H1 (cell line): ENCODE measurements at places on chromosomes 7 and 10.

GRCh38 chr7:1704811-1705738, 35.0 kb downstream of the ELFN1 start:
- peaks cover 8% of the 10 kb centered on the region; the same call in 1 of the 2 replicates for H3K27me3 ChIP-seq
- H3K27ac ChIP-seq = no peak overlapping the region
- no peak overlapping the region for H3K4me3 ChIP-seq
- H3K36me3 ChIP-seq = no peaks in the 10 kb centered on the region

- no peaks in the 10 kb centered on the region for H3K4me1 ChIP-seq
- no peaks in the 10 kb centered on the region for H3K36me3 ChIP-seq
- no peak overlapping the region for H3K27ac ChIP-seq
- H3K4me3 ChIP-seq = no peak overlapping the region
- no peaks in the 10 kb centered on the region for H3K27me3 ChIP-seq
These were observed 102.5 kb upstream of the RPA3 start for GRCh38 chr7:7820939-7821338.

GRCh38 chr7:3607847-3608246, 306.8 kb downstream of the SDK1 start:
- no peaks in the 10 kb centered on the region for H3K27me3 ChIP-seq
- H3K27ac ChIP-seq = no peak overlapping the region
- H3K4me3 ChIP-seq = no peak overlapping the region

DNA sequence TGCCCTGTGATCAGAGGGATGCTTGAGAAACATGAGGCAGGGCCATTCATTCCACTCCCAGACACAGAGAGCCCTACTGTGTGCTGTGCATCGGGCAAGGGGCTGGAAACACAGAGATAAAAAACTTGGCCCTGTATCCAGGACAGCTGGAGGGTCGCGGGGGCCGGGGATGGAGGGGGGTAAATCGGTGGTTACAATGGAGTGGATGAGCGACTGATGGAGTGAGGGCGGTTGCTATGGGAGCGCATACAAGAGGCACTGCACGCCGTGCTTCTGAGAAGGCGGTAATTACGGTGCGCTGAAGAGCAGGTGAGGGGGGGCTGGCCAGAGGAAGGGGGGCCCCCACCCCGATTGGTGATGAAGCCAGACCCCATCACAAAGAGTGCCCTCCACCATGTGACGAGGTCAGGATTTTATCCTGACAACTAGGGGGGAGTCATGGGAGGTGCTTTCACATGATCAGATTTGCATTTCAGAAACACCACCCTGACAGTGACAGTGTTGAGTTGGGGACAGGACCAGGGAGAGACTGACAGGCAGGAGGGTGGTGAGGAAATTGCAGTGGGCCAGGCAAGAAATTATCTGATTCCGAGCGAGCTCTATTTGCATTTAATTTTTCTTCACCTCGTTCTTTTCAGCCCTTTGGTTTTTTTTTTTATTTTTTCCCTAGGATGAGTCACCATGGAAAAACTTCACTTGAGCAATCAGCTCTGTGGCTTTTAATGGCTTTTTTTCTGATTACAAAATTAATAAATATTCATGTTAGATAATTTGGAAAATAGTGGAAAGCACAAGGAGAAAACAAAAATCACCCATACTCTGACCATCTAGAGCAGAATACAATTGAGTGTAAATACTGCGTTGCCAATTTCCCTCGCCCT, 7.8 kb downstream of the CPA5 start:
- peaks cover 12% of the 10 kb centered on the region for H3K4me1 ChIP-seq
- H3K27me3 ChIP-seq = no peaks in the 10 kb centered on the region
- H3K36me3 ChIP-seq = no peaks in the 10 kb centered on the region
- DNase-seq = no peak

- no peak overlapping the region for H3K27ac ChIP-seq
- no peaks in the 10 kb centered on the region for H3K27me3 ChIP-seq
- no peaks in the 10 kb centered on the region for H3K4me1 ChIP-seq
- DNase-seq = no peak
These were observed 550.7 kb downstream of the TYW1 start for GRCh38 chr7:67547183-67547907.

DNA sequence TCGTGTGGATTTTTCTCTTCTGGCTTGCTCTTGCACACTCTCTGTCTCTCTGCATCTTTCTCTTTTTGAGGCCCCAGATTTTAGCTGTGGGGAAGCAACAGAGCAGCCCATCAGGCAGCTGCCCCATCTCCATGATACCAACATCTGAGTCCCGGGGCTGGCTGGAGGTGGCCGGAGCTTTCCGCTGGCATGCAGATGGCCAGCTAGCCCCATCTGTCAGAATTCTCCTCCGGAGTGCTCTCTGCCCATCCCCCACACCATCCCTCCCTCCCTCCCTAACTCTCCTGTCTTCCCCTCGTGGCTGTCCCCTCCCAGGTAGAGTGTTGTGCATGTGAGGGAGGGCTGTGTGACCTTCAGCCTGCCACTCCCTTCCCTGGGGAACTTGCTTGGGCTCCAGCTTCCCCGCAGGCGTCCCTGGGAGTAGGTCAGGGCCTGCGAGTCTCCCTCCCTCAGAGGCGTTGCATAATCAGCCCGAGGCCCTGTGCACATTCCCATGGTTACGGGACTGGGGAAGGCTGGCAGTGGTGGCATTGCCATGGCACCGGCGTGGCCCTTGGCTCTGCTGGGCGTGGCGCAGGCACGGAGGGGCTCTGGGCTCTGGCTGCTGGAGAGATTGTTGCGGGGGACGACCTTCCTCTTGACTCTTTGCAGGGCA, 24.7 kb downstream of the GHRHR start:
- no peak for DNase-seq
- H3K4me1 ChIP-seq = peaks cover 46% of the 10 kb centered on the region
- H3K36me3 ChIP-seq = no peaks in the 10 kb centered on the region

GRCh38 chr10:3395041-3395440, 222.5 kb upstream of the PITRM1 start:
- no peaks in the 10 kb centered on the region for H3K36me3 ChIP-seq
- DNase-seq = no peak
- H3K27me3 ChIP-seq = no peaks in the 10 kb centered on the region
- no peaks in the 10 kb centered on the region for H3K4me1 ChIP-seq

DNA sequence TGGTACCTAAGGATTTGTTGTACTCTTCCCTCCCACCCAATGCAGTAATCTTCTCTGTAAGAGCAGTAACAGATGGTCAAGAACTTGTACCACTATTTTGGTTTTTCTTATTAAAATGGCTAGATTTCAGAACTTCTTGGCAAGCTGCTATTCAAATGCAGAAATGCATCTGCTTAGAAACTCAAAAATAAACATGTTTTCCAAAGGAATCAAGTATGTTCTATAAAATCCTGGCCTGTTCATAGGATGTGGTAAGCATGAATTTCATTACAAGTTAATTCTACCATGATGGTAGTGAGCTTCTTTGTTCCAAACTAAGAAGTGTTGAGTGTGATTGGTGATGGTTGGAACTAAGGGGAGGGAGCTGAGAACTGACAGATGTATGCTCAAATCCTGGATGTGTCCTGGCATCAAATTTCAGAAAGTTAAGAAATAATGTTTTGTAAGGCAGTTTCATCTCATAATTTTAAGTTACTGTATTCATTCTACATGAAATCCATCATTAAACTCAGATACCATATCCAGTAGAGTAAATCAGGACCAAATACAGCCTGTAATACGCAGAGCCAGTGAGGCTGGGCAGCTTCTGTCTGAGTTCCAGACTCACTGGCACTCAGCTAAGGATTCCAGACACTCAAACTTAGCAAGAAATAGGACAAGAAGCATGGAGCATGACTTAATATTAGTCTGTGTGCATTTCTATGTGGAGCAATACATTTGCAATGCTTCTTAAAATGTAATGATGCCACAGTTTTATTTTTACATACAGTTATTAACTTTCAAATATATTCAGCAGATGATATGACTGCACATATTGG, 119.6 kb downstream of the TES start:
- no peak for DNase-seq
- no peaks in the 10 kb centered on the region for H3K36me3 ChIP-seq
- peaks cover 2% of the 10 kb centered on the region; the same call in 1 of the 2 replicates for H3K4me1 ChIP-seq
- H3K27me3 ChIP-seq = no peaks in the 10 kb centered on the region
- H3K27ac ChIP-seq = no peak overlapping the region

DNA sequence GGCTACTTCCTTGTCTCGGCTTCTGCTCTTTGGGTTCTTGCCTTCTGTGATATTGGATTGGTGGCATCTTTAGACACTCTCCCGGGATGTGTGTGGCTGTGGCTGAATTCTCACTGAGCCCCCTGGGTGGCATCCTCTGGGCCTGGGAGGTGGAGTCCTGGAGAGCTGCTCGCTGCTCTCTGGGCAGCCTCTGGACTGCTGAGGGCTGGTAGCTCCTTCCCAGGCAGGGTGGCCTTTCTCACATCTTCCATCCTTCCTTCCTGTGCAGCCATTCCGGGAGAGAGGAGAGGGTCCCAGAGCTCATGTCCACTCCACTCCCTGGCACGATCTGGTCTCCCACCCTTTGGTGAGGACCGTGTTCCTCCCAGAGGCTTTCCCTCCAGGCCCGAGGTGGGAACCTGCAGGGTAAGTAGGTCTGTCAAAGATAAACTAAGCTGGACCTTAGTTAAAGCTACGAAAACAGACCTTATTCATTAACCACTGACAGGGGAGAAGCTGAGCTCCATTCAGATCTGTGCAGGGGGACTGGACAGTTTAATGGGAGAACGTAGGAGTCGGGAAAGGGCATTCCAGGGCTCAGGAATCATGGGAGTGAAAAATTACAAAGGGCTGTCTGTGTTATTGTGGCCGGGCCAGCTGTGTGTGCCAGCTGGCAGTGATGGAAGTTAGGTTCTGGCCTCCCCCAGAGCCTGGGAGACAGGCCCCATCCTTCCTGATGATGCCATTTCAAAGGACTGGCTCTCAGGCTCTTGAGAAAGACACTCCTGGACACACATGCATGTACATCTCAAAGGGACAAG, 8.7 kb downstream of the ATP6V0E2 start:
- no peaks in the 10 kb centered on the region for H3K36me3 ChIP-seq
- H3K4me3 ChIP-seq = no peak overlapping the region
- H3K4me1 ChIP-seq = peaks cover 6% of the 10 kb centered on the region; the same call in 1 of the 2 replicates
- no peak overlapping the region for H3K27ac ChIP-seq
